Breast epithelium (tissue), 4 donors: ENCODE measurements at places on chromosomes 6 and 20. TPM values are rescaled to one million over a fixed set of nuclear protein-coding genes. Genes with fewer than 3 reads are reported as not detected.

DNA sequence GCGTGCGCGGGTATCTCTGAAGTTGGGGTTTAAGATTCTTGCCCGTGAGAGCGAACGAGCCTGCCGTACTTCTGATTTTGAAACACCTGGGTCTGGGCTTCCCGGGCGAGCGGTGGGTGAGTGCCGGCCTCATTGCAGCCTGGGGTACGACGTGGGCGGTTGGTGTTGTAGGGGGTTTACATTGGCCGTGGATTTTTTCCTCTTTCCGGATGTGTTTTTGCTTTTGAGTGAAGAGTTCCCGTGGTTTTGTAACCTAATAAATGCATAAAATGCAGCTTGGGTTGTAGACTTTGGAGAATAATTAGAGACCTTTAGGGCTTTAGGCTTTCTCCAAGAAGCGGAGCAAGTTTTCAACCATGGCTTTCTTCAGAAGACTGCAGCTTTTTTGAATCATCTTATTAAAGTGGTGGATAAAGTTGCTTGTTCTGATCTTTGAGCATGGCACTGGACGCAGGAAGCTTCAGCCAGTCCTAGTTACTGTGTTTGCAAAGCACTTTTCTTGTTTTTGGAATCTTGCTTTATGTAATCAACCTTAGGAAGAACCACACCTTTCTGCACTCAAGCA is 314 bp downstream of the FARS2 start:
- DNase-seq, result no peak

DNA sequence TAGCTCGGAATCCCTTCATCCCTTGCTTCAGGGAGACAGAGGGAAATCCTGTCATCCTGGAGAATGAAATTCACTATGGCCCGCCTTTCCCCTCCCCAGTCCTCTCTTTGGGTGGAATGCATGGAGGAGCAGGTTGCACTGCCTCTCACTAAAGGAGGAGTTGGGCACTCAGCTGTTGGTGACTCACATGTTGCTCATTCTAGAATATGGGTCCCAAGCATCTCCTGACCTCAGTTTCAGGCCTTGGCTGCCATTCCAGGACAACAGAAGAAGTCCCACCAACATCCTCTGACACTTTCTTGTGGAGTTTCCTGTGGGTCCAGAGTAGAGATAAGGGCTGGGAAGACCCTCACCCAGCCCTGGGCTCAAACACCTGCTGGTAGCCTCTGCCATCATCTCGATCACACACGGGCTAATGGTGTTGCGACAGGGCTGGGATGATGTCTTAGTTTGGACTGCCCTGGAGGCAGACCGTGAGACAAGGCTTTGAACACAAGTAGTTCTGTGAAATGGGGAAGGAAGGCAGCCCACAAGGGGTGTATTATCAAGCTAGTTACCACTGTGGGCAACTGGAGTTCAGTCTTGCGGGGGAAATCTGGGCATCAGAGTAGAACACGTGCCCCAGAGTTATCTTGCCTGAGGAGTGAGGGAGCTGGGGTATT is 52.4 kb upstream of the RNF24 start:
- DNase-seq, result no peak

The EDN3 gene
- total RNA-seq, result 6.9 TPM

DNA sequence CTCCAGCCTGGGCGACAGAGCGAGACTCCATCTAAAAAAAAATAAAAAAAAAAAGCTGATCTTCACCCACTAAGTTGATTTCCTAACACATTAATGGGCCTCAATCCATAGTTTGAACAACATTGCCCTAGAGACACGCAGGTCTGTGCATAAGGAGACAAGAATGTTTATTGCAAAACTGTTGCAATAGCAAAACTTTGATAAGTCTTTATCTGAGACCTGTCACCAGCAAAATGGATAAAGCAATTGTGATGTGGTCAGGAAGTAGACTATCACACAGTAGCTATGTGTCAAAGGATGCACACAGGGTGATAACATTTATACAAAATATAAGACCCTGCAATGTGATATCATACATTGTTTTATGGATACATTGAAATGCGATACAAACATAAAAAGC is 4.2 kb upstream of the ITPR3 start:
- no peak for DNase-seq

- no peak for DNase-seq
These were observed 40.1 kb downstream of the TRMT6 start for GRCh38 chr20:5910186-5910585.

GRCh38 chr6:29793036-29793356 is 34.6 kb upstream of the HLA-G start:
- no peak for DNase-seq

- no peak for DNase-seq
These were observed 519.4 kb upstream of the JAG1 start for GRCh38 chr20:11193241-11193640.

DNA sequence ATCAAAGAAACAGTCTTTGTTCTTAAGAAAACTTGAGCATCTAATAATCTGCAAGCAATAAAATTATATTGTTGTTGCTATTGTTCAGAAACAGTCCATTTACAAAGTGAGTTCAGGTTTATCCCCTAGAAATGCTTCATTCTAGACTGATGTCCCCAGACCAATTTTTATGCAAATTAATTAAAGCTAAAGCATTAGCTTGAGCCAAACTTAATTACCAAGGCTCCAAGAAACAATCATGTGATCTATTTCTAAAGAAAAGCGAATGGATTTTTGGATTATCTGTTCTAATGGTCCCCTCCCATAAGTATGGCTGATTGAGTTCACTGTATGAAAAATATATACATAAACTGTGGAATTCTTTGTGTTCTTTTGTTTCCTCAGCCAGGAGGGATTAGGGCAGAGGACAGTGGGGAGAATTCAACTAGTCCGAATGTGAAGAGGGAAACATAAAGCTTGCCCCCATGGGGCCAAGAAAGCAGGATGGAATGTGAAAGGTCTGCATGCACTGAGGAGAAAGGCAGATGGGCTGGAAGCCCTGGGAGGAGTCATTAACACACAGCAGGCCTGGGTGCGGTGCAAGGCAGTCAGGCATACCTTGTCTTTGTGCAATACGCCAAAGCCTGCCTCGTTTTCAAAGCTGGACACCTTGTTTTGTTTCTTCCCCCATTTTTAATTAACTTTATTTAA is 597.1 kb downstream of the KIF16B start:
- no peak for DNase-seq

GRCh38 chr6:139373928-139374356 is 506 bp downstream of the CITED2 start:
- no peak for DNase-seq

- no peak for DNase-seq
These were observed 40.3 kb upstream of the OGFRL1 start for GRCh38 chr6:71248306-71248765.

DNA sequence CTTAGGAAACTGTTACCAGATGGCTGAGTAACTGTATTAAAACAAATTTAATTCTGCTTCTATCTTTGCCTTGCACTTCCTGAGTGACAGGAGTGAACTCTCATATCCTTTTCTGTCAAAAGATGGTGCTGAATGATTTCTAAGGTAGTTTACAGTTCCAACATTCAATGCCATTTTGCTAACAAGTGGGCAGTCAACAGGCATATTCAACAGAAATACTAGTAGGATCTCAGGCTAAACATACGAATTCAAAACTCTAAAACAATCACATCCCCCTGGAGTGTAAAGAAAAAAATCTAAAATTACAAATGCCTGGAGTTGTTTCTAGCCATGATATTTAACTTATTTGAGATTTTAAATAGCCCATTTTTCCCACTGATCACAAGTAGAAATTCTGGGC is 6.7 kb downstream of the PSMB9 start:
- DNase-seq, result no peak

DNA sequence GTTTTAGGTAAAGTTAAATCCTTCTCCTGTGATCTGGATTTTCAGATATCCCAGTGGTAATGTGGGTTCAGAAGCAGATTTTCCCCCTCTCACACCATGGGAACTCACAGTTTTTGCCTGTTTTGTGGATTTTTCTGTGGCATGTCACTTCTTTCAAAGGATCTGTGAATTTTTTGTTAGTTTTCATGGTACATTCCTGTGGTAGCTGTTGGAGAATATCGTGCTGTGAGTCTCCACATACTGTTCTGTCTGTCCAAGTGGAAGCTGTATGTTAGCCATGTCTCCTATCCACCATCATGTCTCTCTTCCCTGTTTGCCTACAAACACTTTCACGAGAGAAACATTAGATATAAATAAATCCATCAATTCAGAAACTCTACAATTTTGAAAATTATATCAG is 378.7 kb upstream of the ADGRB3 start:
- no peak for DNase-seq

The TBX18 gene
- total RNA-seq, result 20.6 TPM

- no peak for DNase-seq
These were observed 301.7 kb upstream of the ZFP64 start for GRCh38 chr20:52493171-52493721.

DNA sequence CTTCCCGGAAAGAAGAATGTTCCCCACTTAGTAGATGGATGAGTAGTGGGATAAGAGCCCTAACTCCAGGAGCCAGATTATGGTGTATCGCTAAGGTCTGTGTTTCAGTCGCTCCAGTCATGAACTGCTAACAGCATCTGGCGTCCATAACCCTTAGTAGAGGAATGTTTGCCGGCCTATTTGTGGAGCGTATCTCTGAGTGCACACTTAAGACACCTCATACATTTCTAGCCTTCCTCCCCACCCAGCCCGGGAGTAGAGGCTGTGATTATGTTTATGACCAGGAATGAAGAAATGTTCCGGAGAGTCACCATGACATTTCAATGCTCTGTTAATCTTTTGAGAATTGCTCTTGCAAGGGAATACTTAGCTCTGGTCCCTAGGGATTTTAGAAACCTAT is 251.1 kb upstream of the SOX4 start:
- no peak for DNase-seq

The TBXT gene
- total RNA-seq, result not detected

GRCh38 chr6:152338335-152339125 is 298.6 kb downstream of the SYNE1 start:
- no peak for DNase-seq

DNA sequence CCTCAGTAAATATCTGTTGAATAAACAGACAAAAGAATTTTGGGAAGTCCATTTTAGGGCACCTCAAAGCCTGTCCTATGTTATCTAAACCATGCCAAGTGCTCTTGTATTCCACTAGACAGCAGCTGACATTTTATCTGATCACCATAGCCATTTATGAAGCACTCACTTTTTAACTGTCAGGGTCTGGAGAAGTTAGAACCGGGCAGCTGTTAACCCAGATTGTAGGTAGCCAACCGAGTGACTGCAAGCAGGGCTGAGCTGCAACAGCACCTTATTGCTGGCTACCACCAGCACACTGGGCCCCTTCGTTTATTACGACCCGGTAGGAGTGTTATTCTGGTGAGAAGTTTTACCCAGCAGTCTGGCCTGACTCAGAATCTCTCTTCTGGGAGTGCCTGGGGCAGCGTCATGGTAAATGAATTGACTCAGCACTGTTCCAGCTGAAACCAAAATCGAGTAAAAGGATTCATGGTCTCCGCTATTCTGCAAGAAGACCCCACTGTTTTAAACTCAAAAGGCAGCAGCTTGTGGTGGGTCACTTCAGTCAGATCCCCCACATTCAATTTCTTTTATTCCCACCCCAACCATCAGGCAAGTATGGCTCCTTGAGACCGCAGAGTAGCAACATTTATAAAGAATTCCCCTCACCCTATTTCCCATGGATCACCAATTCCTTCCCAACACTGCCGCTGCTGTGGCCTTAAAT is 1.7 kb downstream of the UBE2V1 start:
- no peak for DNase-seq

The MGME1 gene
- total RNA-seq, result 7.8 TPM

The EYA2 gene
- total RNA-seq, result 12.5 TPM

The GUCA1A gene
- not detected for total RNA-seq

The MYL9 gene
- 72.9 TPM for total RNA-seq

DNA sequence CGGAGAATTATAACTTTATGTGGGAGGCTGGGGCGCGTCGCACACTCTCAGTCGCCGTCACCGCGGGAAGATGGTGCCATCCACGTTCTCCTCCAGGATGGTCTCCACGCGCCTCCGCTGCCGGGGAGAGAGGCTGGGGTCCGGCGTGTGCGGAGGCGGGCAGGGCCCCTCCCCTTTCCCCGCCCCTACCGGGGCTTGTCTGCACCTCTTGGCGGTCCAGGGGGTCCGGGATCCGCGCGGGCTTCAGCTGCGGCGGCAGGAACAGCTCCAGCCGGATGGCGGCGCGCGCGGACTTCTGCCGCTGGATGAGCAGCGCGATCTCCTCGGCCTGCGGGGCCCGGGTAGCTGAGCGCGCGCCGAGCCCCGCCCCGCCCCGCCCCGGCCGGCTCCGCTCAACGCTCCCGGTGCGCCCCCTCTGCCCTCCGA is 807 bp downstream of the LKAAEAR1 start:
- DNase-seq, result no peak

The PFDN4 gene
- total RNA-seq, result 52.1 TPM

DNA sequence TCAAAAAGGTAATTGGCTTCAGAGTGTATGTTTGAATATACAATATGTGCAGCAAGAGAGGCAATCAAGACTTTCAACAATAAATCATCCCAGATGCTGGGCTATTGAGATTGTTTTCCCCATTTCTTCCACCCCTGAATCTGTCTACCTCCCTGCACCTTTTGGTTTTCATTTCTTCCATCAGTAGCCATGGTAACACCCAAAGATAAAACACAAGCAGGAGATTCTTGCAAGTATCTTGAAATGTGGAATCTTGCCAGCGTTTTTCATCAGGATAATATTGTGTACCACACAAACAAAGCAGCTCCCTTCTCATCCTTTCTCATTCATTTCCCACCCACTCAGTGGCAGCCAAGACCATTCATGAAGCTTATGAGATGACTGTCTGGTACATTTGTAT is 73.0 kb upstream of the NRSN1 start:
- DNase-seq, result no peak
